Forelimb muscle (tissue), 1 donor: ENCODE measurements at places on chromosomes 2 and 18. TPM values are rescaled to one million over a fixed set of nuclear protein-coding genes. Genes with fewer than 3 reads are reported as not detected.

GRCh38 chr2:200449149-200449548, 60.7 kb downstream of the KCTD18 start:
- DNase-seq = no peak

- DNase-seq = peak; percentile 73
These were observed 91.3 kb downstream of the ANTXR1 start for GRCh38 chr2:69104261-69104660.

- no peak for DNase-seq
These were observed 116.8 kb upstream of the NFATC1 start for GRCh38 chr18:79278896-79279295.

- no peak for DNase-seq
These were observed 101.9 kb downstream of the FOXI3 start for GRCh38 chr2:88350331-88351248.

GRCh38 chr2:98730053-98730706, 752 bp downstream of the MGAT4A start:
- no peak for DNase-seq

GRCh38 chr2:162012565-162013058, 61.4 kb downstream of the DPP4 start:
- DNase-seq = no peak

DNA sequence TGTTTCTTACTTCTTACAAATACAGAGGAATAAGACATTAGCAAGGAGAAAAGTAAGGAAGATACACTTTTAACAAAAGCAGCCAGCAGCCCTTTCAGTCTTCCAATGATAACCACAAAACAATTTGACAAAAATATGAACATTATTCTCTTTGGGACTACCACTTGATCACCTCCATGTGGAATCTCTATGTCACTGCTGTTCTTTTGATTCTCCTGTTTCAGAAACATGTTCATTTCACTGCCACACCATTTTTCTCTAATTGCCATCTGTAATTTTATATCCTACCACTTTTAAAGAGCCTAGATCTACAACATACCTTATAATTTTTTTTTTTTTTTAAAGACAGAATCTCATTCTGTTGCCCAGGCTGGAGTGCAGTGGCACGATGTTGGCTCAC, 10.9 kb downstream of the INO80D start:
- DNase-seq = no peak

GRCh38 chr2:239736358-239737143, 288.6 kb downstream of the NDUFA10 start:
- no peak for DNase-seq

DNA sequence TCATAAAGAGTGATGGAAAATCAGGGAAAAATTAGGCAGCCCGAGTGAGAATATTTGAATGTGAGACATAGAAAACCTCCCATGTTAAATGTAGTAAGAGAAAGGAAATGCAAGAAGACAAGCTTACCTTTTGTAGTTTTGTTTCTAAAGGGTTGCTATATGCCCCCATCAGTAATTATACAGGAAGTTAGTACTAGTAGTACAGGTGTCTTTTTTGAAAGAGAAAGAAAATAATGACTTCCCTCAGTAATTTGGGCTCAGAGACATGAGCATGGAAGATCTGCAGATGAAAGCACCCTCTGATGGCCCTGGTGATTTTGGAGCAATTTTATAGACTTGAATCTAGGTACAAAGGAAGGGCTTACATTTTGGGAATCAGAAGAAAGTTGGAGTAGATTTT, 80.8 kb downstream of the RHBDD1 start:
- no peak for DNase-seq

DNA sequence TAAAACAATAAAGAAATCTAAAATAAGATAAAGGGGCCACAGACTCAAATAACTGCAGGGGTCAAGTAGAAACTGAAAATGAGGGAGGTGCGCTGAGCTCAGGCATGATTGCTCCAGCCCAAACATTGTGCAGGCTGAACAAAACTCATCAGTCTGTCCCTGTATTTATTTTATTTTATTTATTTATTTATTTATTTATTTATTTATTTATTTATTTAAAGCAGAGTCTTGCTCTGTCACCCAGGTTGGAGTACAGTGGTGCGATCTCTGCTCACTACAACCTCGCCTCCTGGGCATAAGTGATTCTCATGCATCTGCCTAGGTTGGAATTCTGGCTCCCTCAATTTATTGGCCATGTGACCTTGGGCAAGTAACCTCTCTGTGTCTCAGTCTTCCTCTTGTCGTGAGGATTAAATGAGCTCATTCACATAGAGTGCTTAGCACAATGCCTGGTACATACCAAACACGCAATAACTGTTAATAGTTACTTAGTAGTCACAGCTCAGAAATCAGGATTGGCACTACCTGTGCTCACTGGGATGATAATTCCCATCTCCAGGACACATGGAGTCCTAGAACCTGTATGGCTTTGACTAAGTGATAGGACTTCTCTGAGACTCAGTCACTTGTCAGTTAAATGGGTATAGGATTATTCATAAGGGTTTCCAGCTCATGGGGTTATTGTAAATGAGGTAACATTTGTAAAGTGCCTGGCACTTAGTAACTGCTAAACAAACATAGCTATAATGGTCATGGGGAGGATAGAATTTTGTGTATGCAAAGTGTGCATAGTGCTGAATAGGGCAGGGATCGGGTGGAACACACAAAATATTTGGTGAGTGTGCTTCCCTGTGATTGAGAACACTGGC, 6.0 kb downstream of the SPEG start:
- no peak for DNase-seq

DNA sequence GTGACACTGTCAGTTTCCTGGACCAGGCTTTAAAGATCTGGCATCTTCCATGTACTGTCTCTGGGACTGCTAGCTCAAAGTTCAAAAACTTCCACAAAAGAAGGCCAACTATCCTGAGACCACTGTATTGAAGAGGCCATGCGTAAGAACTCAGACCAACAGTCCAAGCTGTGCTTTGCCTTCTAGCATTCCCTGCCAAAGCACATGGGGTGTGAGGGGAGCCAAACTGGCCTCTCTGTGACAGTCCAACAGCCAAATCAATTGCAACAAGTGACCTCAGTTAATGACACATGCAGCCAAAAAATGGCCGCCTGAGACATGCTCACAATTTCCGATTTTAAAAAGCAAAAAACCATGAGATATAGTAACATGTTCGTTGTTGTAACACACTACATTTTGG, 160.3 kb upstream of the CDH19 start:
- DNase-seq = peak; percentile 73

DNA sequence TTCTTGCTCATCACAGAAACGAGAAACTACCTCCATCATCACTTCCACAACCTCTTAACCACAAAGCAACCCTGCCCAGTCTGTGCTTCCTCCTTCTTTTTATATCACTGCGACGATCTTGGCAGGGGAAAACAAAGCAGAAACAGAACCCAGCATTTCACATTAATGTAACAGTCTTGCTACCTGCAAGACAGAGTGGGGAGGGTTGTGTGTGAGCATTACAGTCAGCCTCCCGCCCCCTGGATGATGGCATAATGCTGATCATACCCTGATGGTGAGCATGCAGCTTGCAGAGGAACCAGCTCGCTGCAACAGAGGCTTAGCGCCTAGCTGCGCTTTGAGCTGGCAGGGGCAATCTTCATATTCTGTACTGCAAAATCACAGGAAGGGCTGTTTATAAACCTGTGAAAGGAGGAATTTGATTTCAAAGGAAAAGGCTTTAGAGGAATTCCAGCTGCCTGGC, 376.1 kb downstream of the IRS1 start:
- no peak for DNase-seq

- DNase-seq = no peak
These were observed 1.4 kb downstream of the ATG4B start for GRCh38 chr2:241638940-241639339.

DNA sequence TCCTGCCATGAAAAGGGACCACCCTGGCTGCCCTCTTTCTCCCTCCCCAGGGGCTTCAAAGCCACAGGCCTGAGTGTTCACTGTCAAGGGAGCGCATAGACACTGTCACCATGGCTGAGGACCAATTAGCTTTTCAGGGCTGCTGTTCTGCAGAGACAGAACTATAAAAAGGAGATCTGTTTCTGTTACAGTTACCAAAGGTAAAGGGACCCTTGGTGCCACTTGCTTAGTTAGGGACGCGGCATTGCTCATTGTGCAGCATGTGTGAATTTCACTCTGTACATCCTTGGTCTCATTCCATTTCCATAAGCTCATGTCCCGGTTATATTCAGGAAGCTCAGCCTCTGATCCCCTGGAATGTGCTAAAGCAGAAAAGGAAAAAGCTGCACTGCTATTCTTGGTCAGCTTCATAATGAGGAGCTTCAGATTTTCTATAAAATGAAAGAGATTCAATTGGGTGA, 55.5 kb upstream of the RNF152 start:
- no peak for DNase-seq

GRCh38 chr2:173797586-173798263, 167.4 kb downstream of the SP3 start:
- no peak for DNase-seq

DNA sequence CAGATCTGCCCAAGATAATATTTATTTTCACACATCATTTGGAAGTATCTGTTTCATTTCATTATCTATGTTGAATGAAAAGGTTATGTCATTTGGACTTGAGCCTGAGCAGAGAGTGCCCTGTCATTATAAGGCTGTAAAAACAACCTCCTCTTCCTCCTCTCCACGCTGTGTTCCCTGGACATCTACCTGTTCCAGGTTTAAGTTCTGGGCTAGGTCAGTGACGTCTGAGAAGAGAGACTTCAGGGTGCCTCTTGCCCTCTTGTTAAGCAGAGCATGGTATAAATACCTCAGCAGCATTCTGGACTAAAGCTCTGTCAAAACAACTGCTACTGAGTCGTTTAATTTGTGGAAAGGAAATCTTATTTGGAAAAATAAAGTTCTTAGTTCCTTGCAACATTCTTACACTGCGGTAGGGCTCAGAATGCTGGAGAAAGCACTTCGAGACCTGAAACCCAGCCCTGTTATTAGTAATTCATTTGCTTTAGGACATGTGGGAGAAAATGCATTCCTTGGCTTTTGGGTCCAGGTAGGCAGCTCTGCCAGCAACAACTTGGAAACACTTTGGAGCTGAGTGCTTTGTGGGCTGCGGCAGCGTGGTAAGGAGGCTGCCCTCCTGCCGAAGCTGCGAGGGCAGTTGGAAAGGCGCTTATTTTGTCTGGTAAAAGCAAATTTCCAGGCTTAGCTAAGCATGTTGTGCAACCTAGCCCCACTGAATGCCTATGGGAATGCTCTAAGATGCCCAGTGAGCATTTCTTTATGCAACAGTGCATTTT, 91.8 kb upstream of the NEDD4L start:
- no peak for DNase-seq

DNA sequence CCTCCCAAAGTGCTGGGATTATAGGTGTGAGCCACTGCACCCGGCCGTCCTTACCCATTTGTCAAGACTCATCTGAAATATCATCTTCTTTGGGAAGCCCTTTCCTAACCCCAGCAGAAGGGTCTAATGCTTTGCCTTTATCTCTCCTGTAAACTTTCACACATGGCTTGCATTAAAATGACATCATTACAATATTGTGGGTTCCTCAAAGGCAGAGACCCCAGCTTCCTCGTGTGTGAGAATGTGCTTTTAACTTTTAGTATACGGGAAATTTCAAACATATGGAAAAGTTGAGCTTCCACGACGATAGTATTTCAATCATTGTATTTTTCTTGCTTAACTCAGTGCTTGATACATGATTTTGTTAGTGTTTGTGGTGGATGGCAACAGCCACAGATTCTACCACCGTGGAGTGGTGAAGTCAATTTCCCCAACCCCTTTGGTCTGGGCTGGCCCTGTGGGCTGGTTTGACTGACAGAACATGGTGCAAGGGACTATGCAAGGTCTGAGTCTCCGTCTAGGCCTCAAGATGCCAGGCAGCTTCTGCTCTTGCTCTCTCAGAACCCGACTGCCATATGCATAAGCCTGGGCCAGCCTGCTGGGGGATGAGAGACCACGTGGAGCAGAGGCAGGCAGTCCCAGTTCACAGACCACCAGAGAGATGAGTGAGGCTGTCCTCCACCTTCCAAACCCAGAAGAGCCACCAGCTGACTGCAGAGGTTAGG, 39.9 kb downstream of the NGEF start:
- DNase-seq = no peak

- no peak for DNase-seq
These were observed 178.2 kb downstream of the ANAPC1 start for GRCh38 chr2:111705711-111706336.

GRCh38 chr18:78659748-78660147, 319.9 kb upstream of the SALL3 start:
- no peak for DNase-seq

DNA sequence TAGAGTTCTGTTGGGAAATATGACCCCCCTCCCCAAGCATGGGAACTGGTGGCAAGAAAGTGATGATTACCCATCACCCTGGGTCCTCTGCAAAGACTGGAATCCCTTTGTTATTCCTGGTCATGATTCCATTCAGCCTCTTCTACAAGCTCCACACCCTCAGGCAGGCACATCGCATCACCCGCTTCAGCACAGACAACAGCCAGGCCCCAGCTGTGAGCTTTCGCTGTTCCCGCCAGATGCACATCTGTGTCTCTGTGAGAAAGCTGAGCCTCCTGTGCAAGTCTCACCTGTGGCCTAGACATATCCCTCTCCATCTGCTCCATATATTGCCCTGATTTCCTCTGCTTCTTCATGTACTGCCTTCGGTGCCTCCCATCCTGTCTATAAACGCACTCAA, 368.0 kb upstream of the RAB6C start:
- no peak for DNase-seq

GRCh38 chr18:59238385-59238784, 18.4 kb downstream of the GRP start:
- no peak for DNase-seq

GRCh38 chr2:70360661-70361270, 58.9 kb upstream of the FAM136A start:
- no peak for DNase-seq

DNA sequence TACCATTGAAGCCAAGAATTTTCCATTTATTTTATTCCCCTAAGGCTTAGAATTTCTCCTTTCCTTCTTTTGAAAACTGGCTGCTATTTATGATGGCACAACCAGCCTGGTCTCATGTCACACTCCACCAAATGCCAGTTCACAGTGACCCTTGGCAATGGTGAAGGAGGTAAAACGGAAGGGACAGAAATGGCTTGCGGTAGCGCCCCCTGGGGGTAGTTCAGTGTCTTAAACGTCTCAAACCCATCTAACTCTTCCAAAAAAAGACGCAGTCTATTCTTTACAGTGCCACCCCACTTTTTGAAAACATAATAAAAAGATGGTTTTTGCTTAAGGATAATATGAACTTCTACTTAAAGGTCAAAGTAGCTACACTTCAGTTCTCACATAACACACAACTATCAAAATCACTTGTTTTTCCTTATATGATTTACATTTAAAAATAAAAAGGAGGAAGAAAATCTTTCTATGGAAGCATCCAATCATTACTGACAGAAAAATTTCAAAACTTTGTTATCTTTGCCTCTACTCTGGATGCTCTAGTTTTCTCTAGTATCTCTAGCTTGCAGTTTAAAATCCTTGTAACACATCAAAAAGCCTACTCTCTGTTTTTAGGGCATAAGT, 28.0 kb downstream of the PNO1 start:
- DNase-seq = no peak

XIRP2 gene
- polyA plus RNA-seq = 201 TPM

SPATA3 gene
- polyA plus RNA-seq = not detected

TTC27 gene
- 18.3 TPM for polyA plus RNA-seq

SGO2 gene
- 6.5 TPM for polyA plus RNA-seq

AP1S3 gene
- polyA plus RNA-seq = 0.75 TPM

IL36B gene
- not detected for polyA plus RNA-seq

GCG gene
- 15.6 TPM for polyA plus RNA-seq

SPIRE1 gene
- polyA plus RNA-seq = 12.7 TPM

G6PC2 gene
- not detected for polyA plus RNA-seq

TCF7L1 gene
- polyA plus RNA-seq = 34.6 TPM

ALPP gene
- polyA plus RNA-seq = not detected

DNAH7 gene
- 0.15 TPM for polyA plus RNA-seq
